LHCN-M2 (cell line): ENCODE measurements at places on chromosomes 12 and 14. TPM values are rescaled to one million over a fixed set of nuclear protein-coding genes. Genes with fewer than 3 reads are reported as not detected.

DNA sequence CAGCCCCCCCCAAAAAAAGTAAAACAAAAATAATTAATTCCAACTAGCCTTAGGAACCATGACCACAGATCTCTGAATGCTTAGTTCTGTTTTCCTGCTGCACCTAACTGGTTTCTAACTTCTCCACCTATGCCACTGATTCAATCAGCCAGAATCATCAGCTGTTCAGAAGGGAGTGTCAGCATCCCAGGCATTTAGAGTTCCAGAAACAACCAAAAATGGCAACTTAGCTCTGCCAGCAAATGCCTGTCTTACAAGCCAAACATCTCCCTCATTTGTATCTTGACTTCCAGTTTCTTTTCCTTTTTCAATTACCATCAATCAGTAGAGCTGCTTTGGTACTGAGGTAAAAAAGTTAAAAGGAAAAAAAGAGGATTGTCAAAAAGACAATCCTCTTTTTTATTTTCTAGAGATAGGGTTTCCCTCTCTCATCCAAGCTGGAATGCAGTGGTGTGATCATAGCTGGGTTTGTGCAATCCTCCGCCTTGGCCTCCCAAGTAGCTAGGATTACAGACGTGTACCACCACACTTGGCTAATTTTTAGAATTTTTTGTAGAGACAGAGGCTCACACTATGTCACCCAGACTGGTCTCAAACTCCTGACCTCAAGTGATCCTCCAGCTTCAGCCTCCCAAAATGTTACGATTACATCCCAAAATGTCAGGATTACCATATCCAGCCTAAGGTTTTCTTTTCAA lies 45.2 kb upstream of the ISM2 start:
- DNase-seq, result no peak

GRCh38 chr12:52655251-52655650 lies 3.2 kb upstream of the KRT2 start:
- no peak for DNase-seq

DNA sequence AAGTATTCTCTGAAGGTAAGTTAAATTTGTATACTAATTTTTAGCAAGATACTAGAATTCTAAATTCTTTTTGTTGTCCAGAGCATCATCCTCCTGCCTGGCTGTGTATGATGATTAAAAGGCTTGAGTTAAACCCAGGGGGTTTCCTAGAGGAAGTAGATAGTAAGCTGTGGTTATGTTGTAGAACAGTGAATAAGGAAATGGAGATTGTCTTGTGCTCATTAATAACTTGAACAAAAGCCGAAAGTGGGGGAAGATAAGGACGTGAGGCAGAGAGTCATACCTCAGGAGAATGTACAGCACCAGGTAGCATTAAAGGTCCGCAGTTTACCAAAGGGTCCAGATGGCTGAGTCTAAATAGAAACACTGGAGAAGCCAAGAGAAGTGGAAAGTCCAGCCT lies 42.0 kb downstream of the CKB start:
- DNase-seq, result no peak

DNA sequence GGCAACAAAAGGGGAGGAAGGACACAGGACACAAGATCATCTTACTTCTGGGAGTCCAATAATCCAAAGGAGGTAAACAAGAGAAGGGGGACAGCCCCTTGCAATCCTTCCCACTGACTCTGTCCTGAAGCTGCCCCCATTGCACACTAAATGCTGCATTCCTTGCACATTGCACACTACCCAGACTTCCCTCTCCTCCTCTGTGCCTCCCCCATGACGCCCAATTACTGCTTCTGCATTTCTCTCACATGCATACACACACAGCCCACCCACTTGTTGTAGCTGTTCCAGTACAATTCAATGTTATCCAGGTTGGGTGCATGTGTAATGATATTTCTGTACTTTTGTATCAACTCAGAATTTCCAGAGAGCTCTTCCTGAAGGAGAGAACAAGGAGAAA lies 5.5 kb downstream of the NDRG2 start:
- DNase-seq, result no peak

DNA sequence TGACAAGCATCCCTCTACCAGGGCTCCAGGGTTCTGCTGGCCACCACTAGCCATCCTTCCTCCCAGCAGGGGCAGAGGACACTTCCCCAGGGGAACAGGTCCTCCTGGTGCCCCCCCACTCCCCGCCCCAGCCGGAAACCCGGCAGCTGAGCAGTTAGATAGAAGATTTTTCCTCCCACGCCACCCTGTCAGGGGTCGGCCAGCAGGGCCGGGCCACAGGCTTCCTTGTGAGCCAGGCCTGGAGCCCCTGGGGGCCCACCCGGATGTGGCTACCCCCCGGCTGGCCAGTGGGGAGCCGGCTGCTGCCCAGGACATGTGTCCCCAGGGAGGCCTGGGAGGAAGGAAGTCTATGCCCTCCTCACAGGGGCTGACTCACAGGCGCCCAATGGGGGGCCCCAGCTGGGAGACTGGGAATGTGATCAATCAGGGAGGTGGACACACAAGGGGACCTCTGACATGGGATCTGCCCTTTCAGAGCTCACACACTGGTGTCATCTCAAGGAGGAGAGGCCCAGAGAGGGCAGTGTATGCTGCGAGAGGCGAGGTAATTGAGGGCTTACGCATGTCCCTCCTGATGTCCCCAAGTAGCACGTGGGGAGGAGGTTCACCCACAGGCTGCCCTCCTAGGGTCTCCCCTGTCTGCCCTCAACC lies 4.2 kb downstream of the SH2B3 start:
- DNase-seq, result peak; percentile 98

Gene PTPRQ
- 10.0 and 16.6 TPM in 2 replicates for total RNA-seq

Gene TTC6
- not detected in 2 replicates for total RNA-seq
